Cerebellum (tissue), 4 donors: ENCODE measurements at places on chromosomes 4 and X. TPM values are rescaled to one million over a fixed set of nuclear protein-coding genes. Genes with fewer than 3 reads are reported as not detected.

- DNase-seq = no peak
These were observed 15.2 kb downstream of the C4orf46 start for GRCh38 chr4:158656439-158656838.

- no peak for DNase-seq
These were observed 31.8 kb downstream of the USP11 start for GRCh38 chrX:47264483-47265173.

- DNase-seq = no peak
These were observed 355.1 kb downstream of the TLL1 start for GRCh38 chr4:166228112-166228511.

- no peak for DNase-seq
These were observed 301.7 kb upstream of the MAGEB2 start for GRCh38 chrX:29913647-29914046.

DNA sequence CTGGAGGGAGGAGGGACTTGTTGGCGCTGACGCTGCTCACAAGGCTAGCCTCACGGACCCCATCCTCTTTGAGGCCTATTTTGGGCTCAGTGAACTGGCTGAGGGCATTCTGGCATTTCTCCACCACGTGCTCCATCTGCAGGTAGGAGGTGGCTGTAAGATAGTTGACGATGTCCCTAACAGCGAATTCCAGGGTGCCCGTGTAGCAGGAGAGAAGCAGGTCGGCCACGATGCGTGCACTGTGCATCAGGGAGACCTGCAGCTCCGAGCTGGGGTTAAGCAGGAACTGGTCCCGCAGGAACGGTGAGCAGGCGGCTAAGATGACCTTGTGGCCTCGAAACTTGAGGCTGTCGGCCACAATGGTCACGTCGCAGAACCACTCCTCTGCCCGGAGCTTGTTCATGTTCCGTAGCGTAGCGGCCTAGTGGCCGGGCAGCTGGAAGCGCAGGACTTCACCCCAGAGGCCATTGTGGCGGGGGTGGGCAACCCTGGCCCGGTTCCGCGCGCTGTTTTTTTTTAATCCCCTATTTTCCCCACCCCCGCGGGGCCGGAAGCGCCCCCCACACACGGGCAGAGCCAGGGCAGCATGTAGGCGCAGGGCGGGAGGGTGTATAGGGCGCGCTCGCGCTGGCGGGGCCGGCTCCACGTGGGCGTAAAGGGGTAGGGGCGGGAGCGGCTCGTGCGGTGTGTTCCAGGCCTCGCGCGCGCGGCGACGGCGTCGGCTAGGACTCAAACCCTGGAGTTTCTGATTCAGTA is 73.2 kb downstream of the UBE2K start:
- DNase-seq = no peak

GRCh38 chrX:140439476-140439875 is 65.4 kb downstream of the SOX3 start:
- DNase-seq = no peak

- DNase-seq = no peak
These were observed 209.2 kb upstream of the FAT4 start for GRCh38 chr4:125105561-125105960.

The VBP1 gene
- total RNA-seq = 76.6 TPM

The FAM53A gene
- total RNA-seq = 1.6 TPM

The NAT8L gene
- total RNA-seq = 9.2 TPM

The PKD2 gene
- 46.5 TPM for total RNA-seq
